ENCODE measurements at places on chromosomes 7 and 10.

DNA sequence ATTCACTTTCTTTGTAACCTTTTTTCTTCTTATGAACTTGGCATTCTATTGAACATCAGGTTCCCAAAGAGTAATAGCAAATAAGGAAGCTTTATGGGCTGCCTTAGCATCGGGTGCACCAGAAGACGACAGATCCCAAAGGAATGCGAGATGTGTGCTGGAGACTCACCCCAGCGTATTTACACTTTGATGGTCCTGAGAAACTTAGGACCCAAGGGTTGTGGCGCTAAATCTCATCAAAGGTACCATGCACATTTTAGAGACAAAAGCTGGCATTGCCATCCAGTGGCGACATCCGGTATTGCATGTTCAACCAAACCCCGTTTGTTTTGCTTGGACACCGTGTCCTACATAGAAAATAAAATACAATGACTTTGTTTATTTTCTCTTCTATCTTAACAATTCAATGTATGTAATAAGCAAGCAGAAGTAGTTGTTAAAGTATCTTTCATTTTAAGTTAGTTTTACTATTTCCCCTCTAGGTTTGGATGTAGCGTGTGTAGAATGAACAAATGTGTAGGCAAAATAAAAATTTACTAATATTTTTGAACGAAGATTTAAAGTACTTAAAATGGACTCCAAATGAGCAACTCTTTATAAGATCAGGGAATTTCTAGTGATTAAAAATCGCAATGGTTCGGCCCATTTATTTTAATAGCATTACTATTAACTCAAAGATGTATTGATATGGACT is 1154.8 kb downstream of the GATA3 start:
- peak; percentile 50 for DNase-seq

DNA sequence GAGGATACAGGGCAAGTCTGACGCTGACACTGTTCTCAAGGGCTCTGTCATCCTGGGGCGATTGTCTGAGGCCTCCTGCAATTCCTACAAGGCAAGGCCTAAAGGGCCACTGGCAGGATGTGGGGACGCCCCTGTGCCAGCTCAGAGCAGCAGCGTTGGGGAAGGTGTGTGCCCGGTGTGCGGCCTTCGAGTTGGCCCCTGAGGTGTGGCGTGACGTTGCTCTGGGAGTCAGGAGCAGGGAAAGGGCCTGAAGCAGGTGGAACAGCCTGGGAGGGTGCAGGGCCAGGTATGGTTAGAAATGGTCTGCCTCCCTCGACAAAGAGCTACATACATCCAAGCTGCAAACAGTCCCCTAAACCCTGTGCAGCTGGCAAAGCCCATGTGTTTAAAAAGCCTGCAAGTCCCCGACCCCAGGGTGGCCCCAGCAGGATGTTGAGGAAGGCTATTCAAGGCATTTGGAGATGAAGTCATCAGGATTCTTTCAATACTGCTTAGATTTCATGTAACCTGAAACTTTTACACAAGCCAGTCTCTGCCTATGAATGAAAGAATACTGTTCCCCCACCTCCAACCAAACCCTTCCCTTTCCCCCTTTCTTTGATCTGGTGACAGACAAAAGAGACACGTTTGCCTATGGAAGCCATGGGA is 142.5 kb upstream of the TNS3 start:
- DNase-seq = no peak

DNA sequence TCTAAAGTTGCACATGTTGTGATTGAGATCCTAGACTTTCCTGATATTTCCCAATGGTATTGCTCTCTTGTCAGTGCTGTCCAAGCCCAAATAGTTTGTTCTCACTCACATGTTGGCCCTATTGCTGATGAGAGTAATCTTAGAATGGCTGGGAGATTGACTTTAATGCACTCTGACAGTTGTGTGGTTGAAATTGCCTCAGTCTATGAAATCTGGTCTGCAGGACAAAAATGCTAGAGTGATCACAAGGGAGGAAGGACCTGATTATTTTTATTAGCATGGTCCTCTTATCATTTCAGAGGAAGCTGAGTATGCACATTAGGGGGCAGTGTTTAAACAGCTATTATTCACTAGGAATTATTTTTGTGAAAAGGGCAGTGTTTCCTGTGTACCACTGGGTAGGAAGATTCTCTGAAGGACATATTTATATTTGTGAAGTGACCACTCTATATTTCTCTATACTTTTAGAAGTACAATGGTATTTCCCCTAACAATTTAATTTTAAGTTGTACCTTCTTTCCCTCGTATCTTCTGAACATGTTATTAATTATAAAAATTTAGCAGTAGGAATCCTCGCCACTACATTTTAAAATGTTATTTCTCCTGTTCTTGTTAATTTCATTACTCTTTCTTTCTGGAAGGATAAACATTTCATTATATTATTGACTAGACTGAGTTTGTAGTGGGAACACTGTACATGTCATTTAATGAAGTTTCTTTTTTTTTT is 64.4 kb downstream of the SUGCT start:
- DNase-seq = no peak

GRCh38 chr7:68720697-68721096 is 877.6 kb upstream of the AUTS2 start:
- no peak for DNase-seq

DNA sequence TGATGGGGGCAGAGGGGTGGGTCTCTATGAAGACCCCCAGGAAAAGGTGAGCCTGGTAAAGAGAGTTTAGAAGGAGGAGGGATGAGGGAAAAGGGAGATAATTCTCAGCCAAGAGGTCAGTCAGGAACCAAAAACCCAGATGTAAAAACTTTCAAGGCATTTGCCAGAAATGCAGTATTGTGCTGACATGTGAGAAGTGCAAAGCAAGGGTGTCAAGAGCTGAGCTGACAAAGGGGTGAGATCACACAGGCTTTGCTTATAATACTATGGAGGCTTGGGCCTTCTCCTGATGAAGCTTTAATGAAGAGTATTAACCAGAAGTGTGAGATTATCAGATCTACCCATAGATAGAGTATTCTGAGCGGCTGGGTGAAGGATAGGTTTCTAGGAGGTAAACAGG is 22.3 kb upstream of the IFRD1 start:
- DNase-seq = no peak

GRCh38 chr7:127893547-127893946 is 137.7 kb downstream of the LRRC4 start:
- DNase-seq = no peak

DNA sequence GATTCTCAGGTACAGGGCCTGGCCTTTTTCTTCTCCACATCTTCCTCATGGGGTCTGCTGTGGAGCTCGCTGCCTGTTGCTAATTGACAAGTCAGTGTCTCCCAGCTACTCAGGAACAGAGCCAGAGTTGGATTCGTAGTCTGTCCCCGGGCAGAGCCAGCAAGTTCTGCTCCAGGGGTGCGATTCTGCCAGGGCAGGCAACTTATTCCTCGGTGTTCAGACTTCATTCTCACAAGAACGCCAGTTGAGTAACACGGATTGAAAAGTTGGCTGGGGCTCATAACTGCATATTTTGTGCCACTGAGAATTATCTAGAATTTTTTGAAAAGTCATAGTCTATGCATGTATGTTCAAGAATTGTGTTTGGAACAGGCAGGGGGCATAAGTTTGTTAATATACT is 336.7 kb upstream of the NPVF start:
- no peak for DNase-seq

GRCh38 chr10:102460836-102461186 is 9.5 kb upstream of the C10orf95 start:
- DNase-seq = no peak

- DNase-seq = no peak
These were observed 45.5 kb upstream of the CYTH3 start for GRCh38 chr7:6317797-6318438.

DNA sequence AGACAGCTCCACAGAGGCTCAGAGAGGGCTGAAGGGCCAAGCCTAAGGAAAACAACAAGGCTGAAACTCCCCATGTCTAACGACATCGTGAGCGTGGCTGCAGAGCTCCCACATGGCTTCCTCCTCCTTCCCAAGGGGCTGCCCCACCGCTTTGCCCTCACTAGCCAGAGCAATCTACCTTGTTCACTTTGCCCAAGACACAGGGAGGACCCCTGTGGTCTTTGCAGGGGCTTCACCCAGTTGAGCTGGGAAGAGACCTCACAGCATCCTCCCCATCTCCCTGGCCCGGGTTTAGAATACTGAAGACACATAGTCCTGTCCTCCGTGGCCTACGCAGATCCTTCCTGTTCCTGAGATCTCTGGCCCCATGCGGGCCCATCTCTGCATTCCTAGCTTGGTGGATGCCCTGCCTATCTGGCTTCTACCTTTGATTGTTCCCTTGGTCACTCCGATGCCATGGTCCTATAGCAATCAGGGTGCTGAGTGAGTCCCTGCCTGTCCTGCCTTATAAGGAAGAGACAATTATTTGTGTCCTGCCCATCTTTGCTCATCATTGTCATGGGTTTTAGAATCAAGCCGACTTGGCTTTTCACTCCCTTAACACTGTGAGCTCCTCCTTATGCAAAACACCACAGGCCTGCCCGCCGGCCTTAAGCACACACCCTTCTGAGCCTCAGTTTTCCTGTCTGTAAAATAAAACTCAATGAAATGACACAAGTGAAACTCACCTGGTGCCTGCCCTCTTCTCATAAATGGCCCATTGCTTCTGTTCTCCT is 73.2 kb downstream of the PARP12 start:
- no peak for DNase-seq

GRCh38 chr10:30172673-30173072 is 113.3 kb upstream of the JCAD start:
- no peak for DNase-seq

- no peak for DNase-seq
These were observed 599.5 kb upstream of the DPP6 start for GRCh38 chr7:153452661-153453060.

GRCh38 chr10:27748601-27749000 is 3.0 kb upstream of the MKX start:
- no peak for DNase-seq

GRCh38 chr7:94022550-94022949 is 18.4 kb upstream of the BET1 start:
- no peak for DNase-seq

DNA sequence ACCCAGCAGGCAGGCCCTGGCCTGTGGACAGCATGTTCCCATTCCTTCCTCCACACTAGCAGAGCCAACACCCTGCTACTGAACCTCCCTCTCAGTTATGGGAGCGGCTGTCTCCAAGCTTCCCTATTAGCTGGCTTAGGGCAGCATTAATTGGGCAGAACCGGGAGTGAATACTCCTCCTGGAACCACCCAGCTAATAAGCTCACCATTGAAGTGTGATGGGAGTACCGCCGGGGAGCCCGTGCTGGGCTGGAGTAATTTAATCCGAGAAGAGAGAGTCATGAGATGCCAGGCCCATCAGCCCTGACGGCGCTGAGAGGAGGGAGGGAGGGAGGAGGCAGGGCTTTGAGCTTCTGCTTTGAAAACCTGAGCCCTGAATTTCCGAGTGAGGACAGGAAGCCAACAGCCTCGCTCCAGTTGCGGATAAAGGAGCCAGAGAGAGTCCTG is 31.8 kb upstream of the ELFN1 start:
- DNase-seq = no peak

- DNase-seq = no peak
These were observed 147.0 kb downstream of the BBS9 start for GRCh38 chr7:33276325-33276724.

- DNase-seq = no peak
These were observed 177.7 kb downstream of the GNAT3 start for GRCh38 chr7:80334196-80334595.

DNA sequence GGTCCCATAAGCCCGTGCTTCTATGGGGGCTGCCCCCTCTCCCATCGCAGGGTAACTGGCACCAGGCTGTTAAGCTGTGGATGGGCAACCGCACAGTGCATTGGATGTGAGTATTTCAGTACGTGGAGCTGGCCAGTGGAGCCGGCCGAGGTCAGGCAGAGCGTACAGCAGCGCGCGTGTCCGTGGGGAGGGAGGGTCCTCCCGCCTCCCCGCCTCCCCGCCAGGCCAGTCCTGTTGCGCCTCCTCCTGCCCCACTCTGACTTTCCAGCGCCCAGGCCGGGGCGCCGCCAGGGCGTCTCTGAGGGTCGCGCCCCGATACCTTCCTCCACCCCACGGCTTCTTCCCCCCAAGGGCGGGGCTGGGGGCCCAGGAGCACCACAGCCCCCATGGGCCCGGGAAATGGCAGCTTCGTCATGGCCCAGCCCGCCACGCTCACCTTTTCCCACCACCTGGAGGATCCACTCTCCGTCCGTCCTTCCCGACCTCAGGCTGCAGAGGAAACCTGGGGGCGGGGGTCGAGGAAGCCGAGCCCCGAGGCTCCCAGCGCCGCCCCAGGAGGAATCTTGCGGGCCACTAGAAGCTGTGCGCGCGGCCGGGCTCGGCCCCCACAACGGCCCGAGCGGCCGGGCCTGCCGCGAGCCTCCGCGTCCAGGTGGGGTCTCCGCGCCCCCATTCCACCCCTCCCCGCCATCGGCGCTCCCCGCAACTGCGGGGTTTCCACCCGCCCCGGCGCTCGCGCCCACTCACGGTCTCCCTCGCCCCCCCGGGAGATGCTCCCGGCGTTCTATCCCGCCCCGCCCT is 831 bp upstream of the PFKP start:
- DNase-seq = no peak

DNA sequence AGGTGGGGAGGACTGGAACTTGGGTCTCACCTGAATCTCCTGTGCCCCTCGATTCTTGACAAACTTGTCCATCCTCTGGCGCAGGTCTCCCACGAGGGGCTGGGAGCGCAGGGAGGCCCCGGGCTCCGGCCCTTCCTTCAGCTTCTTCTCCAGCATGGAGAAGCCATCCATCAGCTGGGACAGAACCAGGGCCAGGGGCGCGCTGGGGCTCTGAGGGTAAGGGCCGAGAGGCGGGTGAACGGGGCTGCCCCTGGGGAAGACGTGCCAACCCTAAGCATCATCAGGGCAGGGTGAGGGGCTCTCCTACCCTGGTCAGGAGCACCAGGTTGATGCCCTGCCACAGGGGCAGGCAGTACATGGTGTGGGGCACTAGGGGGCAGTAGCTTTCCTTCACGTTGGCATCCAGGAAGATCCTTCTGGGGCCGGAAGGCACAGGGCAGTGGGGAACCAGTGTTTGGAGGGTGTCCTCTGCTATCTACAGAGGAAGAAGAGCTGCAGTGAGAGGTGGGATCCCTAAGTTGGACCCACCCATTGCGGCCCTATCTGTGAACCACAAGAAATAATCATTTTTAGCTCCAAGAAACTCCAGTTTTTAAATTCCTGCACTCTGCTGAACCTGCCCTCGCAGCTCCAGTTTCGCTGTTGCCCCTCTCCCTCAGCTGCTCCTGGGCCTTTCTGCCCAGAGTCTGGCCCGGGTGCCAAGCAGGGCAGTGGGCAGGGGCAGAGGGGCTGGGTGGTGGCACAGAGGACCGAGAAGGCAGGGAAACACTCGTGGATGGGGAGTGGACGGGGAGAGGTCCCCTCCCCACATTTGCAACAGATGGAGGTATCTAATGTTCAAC is 10.8 kb upstream of the PYROXD2 start:
- DNase-seq = no peak

All from activated CD8-positive, alpha-beta memory T cell treated with anti-CD3 and anti-CD28 coated beads for 4 hours (primary cell).